ENCODE measurements at places on chromosomes 7 and 10.

DNA sequence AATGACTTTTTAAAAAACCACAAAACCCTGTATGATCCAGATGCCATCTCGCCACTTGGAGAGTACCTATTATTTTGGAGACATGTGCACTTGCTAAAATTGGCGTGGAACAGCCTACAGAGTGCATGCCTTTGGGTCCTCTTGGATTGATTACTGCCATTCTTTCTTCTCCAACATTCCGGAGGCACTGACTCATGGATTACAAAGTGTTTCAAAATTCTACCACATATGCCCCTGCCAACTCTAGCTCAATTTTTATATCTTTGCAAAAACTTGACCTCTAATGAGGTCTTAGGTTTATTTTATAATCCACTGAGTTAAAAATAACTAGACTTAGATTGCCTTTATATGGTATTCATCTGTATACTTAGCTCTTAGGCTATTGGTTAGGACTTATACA, 55.8 kb upstream of the KIF5B start:
- no peak for DNase-seq

GRCh38 chr10:62022830-62023229, 121.3 kb downstream of the ARID5B start:
- no peak for DNase-seq

GRCh38 chr7:2611401-2611800, 20.4 kb upstream of the TTYH3 start:
- DNase-seq: no peak

GRCh38 chr10:132516771-132517725, 20.5 kb upstream of the INPP5A start:
- DNase-seq: no peak

DNA sequence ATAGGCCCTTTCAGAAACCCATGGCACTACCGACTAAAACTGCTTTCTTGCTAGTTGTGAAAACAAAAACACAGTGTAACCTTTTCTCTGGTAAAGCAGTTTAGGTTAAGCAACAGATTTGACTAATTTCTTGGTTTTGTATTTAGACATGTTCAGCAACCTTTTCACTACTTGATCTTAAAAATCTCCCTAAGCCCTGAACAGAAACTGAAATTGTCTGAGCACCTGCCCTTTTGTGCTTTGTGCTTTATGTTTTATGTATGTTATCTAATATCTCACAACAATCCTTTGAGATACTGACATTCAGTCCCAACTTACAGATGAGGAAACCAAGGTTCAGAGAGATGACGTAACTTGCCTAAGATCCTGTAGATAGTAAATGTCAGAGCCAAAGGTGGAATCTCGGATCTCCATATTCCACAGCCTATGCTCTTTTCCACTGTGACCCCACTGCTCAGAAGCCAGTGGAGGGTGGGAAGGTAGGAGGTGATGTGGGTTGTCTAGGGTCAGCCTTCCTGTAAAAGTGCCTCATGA, 146.6 kb downstream of the LCOR start:
- DNase-seq: no peak

GRCh38 chr7:2926120-2926895, 82.2 kb upstream of the GNA12 start:
- no peak for DNase-seq

GRCh38 chr10:25641595-25641994, 292.4 kb upstream of the MYO3A start:
- DNase-seq: no peak

DNA sequence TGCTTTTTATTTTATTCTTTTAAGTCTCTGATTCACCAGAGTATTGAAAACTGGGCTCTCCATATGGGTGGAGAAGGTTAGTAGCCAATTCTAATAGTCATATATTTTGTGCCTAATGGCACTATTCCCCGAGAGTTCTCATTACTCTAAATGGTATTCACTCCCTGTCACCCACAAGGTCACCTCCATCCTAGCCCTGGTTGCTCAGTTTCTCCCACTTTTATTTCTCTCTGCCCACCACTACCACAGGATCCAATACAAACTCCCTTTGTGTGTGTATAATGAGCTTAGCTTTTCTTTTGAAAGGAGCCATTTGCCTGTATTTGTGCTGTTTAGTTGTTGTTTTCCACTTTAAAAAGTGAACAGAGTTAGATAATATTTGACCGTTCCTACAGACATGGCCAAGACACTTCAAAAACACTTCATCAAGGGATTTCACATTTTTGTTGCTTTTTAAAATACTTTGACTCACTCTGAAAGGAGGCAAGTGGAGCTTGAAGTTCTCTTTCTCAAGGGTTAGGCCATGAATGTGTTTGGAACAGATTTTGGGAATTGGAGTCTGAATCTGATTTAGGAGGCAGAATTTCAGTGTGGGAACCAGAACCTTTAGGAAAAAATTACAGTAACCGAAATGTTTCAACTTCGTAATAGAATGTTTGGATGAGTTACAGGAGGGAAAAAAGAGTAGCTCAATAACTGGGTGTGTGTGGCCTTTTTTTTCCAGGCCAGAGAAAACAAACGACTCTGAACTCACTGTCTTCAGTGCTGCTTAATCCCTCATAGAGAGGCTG, 321.3 kb downstream of the BICC1 start:
- no peak for DNase-seq

DNA sequence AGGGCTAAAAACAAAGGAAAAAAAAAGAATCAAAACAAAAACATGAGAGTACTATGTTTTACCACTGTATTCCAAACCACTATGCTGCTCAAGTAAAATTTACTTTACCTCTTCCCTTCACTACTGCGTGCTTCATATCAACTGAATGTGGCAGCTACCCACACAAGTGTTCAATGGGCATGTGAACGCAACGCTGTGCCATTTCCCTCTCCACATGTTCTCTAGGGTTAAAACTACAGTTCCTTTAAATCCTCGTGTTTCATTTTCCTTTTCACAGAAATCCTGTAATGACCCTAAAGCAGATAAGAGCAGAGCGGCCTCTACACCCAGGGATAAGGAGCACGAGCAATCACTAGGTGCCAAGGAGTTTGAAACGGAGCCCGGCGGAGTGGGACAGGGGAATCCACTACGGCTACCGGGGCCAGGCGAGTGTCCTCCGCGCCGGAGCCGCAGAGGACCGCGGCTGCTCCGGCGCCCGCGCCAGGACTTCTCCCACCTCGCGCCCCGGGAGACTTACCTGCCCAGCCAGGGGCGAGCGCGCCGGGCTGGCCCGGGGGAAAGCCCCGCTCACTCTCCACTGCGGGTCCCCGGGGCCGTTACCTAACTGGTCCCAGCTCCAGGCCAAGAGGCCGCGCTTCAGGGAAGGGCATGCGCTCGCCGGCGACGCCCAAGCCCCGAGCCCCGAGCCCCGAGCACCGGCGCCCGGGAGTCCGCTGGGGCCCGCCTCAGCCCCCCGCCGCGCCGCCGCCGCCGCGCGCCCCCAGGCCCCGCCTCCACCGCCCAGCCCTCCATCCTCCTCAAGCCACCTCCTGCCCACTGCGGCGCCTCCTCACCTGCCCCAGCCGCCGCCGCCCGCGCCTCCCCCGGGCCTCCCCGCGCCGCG, 711 bp downstream of the NAMPT start:
- peak; percentile 11 for DNase-seq

- no peak for DNase-seq
These were observed 16.5 kb upstream of the WIPI2 start for GRCh38 chr7:5173496-5173895.

GRCh38 chr10:50592961-50593418, 30.8 kb downstream of the SGMS1 start:
- DNase-seq: no peak

DNA sequence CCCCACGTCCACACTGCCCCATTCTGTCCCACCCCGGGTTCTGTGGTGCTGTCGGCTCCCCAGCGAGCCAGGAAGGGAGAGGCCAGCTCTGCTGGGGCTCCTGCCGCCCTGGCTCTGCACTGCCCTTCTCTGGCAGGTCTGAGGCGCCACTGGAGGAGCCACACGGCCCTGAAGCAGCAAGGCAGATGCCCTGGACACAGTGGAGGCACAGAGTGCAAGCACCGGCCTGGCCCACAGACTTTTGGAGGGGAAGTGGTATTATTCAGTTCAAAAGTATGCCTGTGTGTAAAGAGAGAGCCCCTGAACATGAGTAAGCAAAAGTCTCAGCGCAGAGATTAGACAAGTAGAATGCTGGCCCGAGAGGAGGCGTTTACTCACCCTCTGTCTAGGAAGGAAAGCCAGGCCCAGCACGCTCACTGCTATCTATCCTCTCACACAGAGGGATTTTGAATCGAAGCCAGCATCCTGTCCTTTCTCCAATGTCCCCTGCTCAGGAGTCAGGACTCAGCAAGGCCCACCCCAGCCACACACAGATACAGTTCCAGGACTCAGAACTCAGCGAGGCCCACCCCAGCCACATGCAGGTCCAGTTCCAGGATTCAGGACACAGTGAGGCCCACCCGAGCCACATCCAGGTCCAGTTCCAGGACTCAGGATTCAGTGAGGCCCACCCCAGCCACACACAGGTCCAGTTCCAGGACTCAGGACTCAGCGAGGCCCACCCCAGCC, 115.0 kb downstream of the EGFR start:
- DNase-seq: no peak

- no peak for DNase-seq
These were observed 90.1 kb upstream of the PIK3CG start for GRCh38 chr7:106774768-106775551.

- no peak for DNase-seq
These were observed 168.8 kb upstream of the RHOBTB1 start for GRCh38 chr10:61112771-61113170.

GRCh38 chr7:17301471-17302456, 3.3 kb downstream of the AHR start:
- no peak for DNase-seq

DNA sequence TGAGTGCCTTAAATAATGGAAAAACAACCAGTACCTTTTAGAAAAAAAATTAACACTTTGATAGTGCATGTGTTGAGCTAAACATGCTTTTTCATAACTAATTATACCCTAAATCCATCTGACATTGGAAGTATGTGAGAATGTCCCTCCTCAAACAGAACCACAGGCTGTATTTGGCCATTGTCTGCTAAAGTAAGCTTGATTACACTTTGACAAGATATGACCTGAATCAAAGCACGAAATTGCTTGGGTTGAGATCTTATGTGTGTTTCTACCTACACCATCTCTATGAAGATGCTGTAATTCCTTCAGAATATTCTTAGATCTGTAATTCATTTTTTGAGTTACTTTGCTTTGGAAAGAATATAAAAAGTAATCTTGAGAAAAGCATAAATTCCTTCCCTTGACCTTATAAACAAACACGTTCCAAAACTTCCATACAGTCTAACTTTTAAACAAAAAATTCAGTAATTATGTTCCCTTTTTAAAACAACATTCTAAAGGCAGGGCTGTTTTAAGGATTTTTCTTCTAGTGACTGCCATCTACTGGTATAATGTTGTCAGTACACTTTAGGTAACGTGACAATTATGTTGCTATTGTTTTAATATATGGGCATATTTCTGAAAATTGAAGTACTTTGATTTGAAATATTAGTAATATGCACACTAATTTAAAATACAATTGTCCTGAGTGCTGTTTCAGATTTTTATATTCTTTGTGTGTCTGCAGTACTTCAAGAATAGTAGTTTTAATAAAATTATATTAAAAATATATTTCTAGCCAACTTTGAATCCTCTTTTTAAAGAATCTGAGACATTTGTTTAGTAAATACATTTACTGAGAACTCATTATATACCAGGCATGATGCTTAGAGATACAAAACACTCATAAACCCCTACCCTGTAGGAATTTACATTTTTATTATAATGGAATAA, 20.9 kb downstream of the CD36 start:
- no peak for DNase-seq

- no peak for DNase-seq
These were observed 108.0 kb upstream of the EFCAB10 start for GRCh38 chr7:105689067-105689819.

GRCh38 chr7:90536449-90536848, 59.7 kb upstream of the CDK14 start:
- no peak for DNase-seq

GRCh38 chr7:136956232-136956631, 87.8 kb downstream of the CHRM2 start:
- no peak for DNase-seq

DNA sequence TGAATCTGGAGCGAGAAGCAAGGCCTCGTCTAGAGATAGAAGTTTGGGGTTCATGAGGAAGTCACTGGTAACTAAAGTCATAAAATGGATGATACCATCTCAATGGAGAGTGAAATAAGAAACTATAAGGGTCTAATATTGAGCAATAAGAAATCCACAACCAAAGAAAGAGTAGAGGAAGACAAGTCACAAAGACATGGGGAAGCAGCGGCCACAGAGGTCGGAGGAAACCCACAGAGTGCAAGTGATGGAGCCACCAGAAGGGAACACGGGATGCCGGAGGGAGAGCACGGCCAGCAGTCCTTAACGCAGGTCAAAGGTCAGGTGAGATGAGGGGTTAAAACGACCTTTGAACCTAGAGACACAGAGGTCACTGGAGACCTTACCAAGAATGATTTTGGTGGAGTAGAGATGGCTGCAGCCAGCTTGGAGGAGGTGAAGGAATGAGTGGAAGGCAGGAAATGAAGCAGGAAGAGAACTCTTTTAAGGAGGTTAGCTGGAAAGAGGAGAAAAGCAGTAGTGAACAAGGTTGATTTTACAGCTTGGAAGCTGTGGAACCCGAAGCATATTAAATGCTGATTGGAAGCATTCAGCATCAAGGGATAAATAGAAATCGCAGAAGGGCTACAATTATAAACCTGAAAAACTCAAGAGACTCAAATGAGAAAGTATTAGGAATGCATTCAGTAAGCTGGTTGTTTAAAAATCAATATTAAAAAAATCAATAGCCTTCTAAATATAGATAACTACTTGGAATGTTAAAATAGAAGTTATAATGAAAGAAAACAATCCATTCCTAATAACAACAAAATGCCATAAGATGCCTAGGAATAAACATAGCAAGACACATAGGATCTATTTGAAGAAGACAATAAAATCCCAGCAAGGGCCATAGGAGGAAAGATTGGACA, 93.7 kb downstream of the SVOPL start:
- peak; percentile 85 for DNase-seq

- DNase-seq: no peak
These were observed 108.9 kb downstream of the ITGB8 start for GRCh38 chr7:20439416-20440185.

- DNase-seq: no peak
These were observed 364.2 kb upstream of the COBL start for GRCh38 chr7:51680594-51681399.

DNA sequence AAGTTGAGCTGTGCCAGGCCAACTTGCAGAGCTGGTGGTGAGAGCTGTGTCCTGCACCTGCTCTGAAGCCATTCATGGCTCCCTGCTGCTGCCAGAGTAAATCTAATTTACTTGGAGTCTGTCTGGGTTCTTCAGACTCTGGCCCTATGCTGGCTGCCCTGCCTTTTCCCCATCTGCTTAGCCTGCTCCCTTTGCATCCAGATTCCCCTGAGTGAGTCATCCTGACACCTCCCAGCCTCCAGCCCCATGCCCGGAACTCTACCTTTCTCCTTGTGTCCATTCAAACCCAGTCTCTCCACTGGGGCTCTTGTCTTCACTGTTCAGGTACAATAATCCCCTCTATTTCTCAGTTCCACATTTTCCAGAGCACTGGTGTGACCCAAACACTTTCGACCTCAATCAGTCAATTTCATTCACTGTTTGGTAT, 434.4 kb upstream of the ZMIZ1 start:
- no peak for DNase-seq

Data from GF-D8 (cell line).